Spleen (tissue), 13 donors: ENCODE measurements at places on chromosomes 6 and 20. TPM values are rescaled to one million over a fixed set of nuclear protein-coding genes. Genes with fewer than 3 reads are reported as not detected.

Gene TRIM31
- total RNA-seq: not detected

Gene CLPSL1
- not detected for total RNA-seq

Gene BCLAF1
- 177 TPM for total RNA-seq

Gene POM121L2
- total RNA-seq: not detected

Gene ZNF391
- total RNA-seq: 4.9 TPM

Gene MTFR2
- 3.3 TPM for total RNA-seq

Gene C20orf141
- total RNA-seq: not detected

Gene ULBP3
- 1.4 TPM for total RNA-seq

Gene MYL9
- 73.9 TPM for total RNA-seq

Gene PRKN
- 13.7 TPM for total RNA-seq

Gene RBBP8NL
- not detected for total RNA-seq

Gene PNPLA1
- 0.52 TPM for total RNA-seq

Gene RAET1L
- not detected for total RNA-seq
